ENCODE measurements at places on chromosomes 12 and 14. TPM values are rescaled to one million over a fixed set of nuclear protein-coding genes. Genes with fewer than 3 reads are reported as not detected.

GRCh38 chr12:7642876-7643309, 22.8 kb downstream of the APOBEC1 start:
- peak; percentile 39 for DNase-seq

- DNase-seq, result no peak
Observed at GRCh38 chr12:44307506-44308168, 471.8 kb downstream of the TMEM117 start.

DNA sequence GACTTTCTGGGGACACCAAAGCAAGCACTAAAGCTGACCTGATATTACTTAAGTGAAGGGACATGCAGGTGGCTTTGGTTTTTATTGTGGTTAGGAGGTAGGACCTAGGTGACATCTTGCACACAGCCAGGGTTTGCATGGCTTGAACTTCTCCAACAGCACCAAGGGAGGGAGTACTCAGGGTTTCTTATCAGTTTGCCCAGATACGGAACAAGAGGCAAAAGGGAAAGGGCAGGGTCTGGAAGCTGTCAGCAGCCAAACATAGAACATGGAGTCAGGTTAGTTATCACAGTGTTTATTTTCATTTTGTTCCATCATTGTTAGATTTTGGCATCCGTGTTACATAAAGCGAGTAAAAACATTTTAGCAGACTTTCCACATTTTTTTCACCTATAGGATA, 186.3 kb upstream of the CLEC14A start:
- no peak for DNase-seq

- no peak for DNase-seq
Observed at GRCh38 chr12:54879150-54879549, 24.8 kb downstream of the MUCL1 start.

DNA sequence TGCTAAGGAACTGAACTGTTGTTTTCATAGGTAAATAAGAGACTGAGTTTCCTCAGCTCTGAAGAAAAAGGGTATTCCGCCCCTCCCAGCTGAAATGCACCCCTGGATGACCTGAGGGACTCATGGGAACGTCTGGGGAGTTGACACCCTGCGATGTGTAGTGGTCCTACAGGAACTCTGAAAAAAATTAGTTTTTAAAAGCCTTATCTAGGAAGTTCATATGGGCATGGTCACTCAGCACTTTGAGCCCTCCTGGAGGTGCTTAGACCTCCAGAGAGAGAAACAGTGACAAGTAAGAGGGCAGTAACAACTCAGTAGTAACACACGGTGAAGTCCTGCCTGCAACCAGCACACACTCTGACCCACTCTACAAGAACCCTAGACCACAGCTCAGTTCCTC, 91.2 kb upstream of the CNOT2 start:
- no peak for DNase-seq

- no peak for DNase-seq
Observed at GRCh38 chr12:20320552-20320951, 47.8 kb upstream of the PDE3A start.

GRCh38 chr12:78931466-78931990, 67.0 kb downstream of the SYT1 start:
- DNase-seq, result no peak

DNA sequence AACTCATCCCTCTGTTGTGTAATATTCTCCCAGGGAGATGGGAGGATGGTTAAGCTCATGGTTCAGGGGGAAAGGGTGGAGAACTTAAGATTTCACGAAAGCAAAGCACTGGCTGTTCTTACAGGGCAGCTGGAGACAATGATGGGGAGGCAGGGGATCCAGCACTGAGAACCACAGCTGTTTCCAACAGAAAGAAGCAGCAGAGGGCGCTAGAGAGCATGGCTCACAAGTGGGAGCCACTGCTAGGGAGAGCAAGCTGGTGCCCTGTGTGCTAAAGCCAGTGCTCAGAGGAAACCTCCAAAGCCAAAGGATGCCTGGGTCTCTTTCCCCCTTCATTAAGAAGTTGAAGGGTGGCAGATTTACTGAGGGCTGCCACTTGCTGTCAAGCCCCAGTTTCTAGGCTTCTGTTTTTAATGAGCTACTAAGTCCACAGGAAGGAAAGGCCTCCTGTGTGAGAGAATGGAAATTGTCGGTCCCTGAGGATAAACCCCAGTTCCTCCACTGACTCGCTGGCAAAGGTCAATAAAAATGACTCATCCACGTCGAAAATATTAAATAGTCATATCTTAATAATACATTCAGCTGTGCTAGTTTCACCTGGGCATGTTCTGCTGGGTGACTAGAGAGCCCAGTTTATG, 199.7 kb downstream of the ANO2 start:
- peak; percentile 77 for DNase-seq

DNA sequence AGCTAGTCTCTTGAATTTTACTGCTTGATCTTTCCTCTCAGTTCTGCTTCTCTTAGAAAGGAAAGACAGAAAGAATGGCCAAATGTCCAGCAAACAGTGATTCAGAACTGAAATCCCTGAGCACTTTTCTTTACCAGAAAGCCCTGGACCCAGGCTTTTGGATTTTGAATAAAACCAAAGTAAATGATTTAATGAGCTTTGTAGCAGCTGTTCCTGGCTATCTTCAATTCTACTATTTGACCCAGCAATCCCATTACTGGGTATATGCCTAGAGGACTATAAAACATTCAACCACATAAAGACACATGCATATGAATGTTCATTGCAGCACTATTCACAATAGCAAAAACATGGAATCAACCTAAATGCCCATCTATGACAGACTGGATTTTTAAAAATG, 187.2 kb downstream of the PRKD1 start:
- DNase-seq, result no peak

DNA sequence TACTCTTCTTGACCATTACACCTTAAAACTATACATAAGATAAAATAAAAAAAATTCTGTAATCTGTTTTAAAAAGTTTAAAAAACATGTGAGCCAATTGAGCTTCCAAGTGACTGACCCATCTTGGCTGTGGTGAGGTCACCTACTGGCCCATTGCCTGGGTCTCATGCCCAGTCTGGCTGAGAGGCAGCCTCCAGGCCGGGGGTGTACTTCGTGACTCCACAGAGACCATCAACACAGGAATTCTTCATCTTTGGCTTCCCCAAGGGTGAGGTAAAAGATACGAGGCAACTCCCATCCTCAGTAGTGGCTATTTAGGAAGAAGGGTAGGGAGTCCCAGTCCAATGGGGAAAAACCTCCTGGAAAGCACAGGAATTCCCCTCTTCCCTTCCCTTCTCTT, 113.2 kb downstream of the APAF1 start:
- no peak for DNase-seq

GRCh38 chr12:86634456-86635410, 378.5 kb upstream of the MGAT4C start:
- no peak for DNase-seq

DNA sequence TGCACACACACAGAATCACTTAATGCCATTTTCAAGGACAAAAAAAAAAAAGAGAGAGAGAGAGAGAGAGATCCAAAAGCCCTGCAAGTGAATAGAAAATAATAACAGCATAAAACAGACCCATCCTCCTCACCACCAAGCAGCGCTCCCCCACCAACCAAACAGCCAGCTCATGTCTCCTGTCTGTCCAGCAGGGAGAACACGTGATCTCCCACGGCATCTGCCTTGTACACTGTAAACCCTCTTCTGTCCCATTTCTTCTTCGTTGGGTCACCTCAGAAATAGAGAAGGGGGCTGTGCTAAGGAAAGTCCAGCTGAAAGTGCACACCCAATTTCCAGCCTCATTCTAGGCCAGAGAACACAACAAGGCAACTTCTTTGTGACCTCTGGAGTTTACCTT, 222.5 kb downstream of the EXOC5 start:
- DNase-seq, result no peak

DNA sequence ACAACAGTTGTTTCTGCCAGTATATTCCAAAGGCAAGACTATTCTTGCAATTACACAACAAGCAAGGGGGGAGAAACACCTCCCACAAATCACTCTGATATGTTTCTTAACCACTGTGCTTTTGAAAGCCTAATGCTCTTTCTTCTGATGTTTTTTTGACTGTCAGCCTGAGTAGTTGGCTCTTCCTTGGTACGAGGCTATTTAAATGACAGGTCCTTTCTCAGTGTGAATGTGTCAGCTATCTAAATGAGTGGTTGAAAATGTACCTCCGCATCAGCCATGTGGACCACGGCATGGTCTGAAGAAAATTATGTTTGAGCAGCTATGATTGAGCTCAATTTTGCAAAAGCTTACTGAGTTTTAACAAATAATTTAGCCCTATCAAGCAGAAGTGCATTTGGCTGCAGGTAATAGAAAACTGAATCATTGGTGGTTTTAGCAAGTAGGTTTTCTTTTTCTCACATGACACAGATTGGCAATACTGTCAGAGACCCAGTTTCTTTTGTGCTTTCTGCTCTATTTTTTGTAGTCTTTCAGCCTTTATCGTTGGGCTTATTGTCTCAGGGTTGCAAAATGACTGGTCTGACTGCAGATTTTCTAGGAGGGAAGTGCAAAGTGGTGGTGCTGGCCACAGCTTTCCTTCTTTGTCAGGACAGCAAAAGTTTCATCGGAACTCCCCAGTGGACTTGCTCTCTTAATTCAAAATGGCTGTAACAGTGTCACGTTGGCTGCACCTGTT, 162.8 kb downstream of the RGS6 start:
- no peak for DNase-seq

GRCh38 chr12:124551268-124552144, 15.9 kb downstream of the NCOR2 start:
- peak; percentile 55 for DNase-seq

DNA sequence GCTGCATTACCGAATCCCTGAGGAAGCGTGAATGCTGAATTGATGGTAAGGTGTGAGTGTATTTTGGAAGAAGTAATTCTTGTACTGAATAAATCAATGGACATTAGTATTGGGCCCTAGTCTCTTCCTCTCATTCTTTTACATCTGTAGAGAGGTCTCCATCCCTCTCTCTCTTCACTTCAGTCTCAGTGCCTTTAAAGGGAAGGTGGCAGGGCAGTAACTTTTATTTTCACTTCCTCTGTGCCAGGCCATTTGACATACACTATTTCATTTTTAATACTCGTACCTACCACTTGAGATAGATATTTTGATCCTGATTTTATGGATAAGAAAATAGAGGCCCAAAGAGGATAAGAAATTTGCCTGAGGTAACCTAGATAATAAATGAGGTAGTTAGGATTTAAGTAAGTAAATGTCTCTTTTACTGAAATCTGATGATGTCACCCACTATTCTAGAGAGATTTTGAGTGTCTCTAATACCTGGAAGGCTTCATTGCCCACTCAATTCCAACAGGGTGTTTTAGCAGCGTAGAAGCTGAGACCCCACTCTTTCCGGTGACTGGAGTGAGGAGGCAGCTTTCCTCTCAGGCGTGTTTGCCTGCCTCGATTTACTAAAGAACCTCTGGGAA, 177.9 kb upstream of the PRICKLE1 start:
- no peak for DNase-seq

GRCh38 chr12:42793166-42793565, 203.6 kb upstream of the PRICKLE1 start:
- DNase-seq, result no peak

- no peak for DNase-seq
Observed at GRCh38 chr14:99570544-99571302, 33.3 kb downstream of the CCDC85C start.

GRCh38 chr14:69708586-69709560, 58.1 kb upstream of the SRSF5 start:
- no peak for DNase-seq

DNA sequence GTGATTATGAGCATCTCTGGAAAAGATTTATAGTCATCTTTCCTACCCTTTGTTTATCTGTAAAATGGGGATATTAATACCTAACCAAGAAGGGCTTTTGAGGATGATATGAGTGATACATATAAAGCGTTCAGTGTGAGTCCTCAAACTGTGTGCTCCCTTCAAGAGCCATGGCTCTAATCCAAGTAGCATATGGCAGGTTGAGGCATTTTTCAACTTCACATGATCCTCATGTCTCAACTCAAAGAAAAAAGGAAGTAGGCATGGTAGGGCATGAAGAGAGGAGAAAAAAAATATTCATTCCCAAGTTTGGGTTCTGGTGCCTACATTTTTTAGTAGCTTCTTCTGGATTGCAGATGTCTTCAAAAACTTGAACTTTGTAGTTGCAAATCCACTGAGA, 286.3 kb upstream of the ATP2B1 start:
- no peak for DNase-seq

DNA sequence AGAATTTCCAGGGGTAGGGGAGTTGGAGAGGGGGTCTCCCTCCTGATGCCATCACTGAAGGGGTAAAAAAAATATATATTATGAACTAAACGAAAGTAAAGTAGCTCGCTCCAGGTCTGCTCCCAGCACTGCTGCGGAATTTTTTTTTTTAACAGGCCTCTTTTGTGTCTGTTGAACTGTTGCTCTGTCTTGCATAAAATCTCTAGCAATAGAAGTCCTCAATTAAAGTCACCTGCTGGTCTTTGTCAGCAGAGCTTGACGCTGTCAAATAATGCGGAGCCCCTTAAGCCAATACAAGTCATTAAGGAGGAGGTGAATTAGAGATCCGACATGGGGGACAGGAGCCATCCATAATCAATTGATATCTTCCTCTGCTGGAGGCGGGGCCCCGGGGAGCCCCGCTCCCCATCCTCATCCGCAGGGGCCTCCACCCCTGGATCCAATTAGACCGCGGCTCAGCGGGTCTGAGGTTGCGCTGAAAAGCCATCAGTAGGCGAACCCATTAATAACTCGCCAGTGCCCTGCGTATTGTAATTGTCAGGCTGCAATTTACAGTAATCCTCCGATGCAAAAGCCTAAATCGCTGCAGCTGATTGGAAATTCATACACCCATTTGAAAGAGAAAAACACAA, 85.6 kb downstream of the DICER1 start:
- no peak for DNase-seq

DNA sequence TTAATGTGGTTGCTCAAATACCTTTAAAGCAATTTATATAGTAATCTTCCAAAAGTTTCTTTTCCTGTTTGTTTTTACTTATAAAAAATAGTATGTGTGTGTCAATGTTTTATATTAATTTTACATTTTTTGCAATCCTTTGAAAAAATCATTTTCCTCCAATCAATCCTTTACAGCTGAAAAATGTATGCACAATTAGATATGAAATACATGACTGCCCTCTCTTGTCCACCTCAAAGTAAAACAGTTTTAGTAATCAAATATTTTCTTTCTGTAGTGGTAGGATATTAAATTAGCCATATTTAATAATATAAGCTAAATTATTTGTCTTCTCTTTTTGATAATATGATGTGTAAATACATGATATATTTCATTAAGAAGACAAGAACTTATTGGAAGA, 269.9 kb downstream of the ADAMTS20 start:
- no peak for DNase-seq

KRT79 gene
- not detected for total RNA-seq

ACOT4 gene
- 2.9 TPM for total RNA-seq

AQP2 gene
- total RNA-seq, result not detected

P3H3 gene
- total RNA-seq, result 4.4 TPM

SLC8A3 gene
- total RNA-seq, result 0.40 TPM

LRRC43 gene
- total RNA-seq, result 0.57 TPM

GPR162 gene
- 2.7 TPM for total RNA-seq

NOVA1 gene
- 3.7 TPM for total RNA-seq

SLC15A4 gene
- total RNA-seq, result 12.8 TPM
